Stimulated activated CD4-positive, alpha-beta T cell treated with anti-CD3 and anti-CD28 coated beads, TNF-alpha, amount 100 ng/mL, for 24 hours (primary cell): ENCODE measurements at places on chromosomes 7 and 10.

GRCh38 chr10:34305189-34305588 lies 509.9 kb downstream of the PARD3 start:
- DNase-seq: no peak

- no peak for DNase-seq
Observed at GRCh38 chr7:95700917-95701316, 71.4 kb upstream of the DYNC1I1 start.

DNA sequence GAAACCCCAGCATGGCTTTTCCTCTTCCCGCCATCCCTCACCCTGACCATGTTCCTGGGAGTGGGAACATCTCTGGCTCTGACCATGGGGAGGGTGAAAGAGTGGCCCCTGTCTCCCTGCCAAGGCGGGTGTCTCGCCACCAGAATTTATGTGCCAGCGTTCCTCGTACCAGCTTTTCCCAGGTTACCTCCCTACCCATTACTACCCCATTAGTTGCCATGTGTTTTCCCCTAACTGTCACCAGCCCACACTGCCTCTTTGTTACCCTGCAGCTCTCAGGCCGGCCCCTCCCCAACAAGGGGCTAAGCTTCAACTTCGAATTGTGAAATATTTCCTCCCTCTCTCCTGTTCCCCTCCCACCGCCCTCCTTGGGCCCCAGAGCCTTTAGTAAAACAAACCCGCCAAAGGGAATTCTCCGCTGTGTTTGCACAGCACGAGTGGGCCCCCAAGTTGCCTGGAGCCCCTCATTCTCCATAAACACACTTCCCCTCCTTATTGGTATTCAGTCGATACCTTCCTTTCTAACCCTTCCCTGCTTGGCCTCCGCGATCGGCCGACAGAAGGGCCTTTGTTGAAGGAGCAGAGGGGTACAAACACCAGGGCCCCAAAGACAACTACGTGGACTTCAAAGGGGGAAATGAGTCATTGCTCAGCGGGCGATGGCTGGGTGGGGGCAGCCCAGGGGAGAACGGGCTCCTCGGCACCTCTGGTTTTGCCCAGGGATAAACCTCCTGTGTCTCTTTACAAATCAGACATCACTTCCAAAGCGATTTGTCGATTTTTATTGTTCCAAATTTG lies 45.5 kb downstream of the SLIT1 start:
- DNase-seq: no peak

GRCh38 chr7:84274029-84274638 lies 79.5 kb upstream of the SEMA3A start:
- DNase-seq: no peak

GRCh38 chr10:86225103-86225782 lies 141.4 kb downstream of the GRID1 start:
- DNase-seq: no peak

- DNase-seq: no peak
Observed at GRCh38 chr10:121596689-121597503, 1.3 kb downstream of the FGFR2 start.

GRCh38 chr10:130341356-130341755 lies 205.2 kb downstream of the GLRX3 start:
- no peak for DNase-seq

- no peak for DNase-seq
Observed at GRCh38 chr7:74217455-74218342, 7.9 kb downstream of the LAT2 start.

DNA sequence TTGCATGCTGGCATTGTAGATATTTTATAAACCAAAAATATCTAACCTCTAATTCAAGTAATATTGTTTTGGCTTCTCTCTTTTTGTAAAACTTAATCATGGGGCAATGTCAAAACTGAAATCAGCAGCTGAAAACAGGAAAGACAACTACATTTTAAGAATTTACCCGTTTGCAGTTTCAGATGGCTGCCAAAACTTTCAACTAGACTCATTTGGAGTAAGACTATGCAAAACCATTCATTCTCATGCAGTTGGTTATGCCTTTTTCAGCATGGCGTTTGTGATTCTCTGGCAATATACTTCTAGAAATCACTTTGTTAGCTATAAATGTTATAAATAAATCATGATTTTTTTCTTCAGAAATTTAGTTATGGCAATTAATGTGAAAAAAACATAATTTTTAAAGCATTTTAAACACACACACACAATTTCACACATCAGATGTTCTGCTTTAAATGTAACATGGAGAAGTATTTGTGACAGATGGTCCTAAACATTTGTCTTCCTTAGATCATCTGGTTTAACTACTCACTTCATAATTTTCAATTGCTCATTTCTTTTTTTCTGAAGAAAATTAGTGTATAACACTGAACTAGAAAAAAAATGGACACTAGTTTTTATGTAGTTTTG lies 116.4 kb downstream of the ITGB8 start:
- DNase-seq: no peak

GRCh38 chr10:124962421-124962820 lies 20.5 kb downstream of the ZRANB1 start:
- DNase-seq: no peak

DNA sequence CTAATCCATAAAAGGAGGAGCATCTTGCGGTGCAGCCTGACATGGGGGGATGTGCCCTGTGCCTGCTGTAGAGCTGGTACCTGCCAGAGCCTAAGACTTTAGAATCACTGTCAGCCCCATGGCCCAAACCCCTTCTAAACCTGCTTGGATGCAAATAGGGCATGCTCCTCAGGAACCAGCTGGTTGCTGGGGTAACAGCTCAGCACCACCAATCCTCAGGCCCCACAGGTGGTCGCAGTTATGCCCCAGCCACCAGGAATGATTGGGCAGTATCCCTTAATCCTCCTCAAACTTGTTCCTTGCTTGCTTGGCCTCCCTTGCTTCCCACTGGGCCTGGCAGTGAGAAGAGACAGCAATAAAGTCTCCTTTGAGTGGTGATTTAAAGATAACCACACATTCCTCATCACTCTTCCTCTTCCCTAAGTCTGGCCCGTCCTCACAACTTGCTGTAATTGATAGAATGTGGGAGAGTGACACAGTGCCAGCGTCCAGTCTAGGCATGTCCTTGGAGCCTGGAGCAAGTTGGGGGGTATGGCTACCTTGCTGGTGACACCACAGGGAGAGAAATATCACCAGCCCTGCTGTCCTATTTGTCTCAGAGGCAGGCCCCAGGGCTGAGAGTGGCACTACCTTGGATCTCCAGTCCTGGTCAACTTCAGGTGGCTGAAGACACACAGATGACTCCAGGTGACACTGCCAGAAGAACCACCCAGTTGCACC lies 43.0 kb downstream of the VSTM4 start:
- no peak for DNase-seq

DNA sequence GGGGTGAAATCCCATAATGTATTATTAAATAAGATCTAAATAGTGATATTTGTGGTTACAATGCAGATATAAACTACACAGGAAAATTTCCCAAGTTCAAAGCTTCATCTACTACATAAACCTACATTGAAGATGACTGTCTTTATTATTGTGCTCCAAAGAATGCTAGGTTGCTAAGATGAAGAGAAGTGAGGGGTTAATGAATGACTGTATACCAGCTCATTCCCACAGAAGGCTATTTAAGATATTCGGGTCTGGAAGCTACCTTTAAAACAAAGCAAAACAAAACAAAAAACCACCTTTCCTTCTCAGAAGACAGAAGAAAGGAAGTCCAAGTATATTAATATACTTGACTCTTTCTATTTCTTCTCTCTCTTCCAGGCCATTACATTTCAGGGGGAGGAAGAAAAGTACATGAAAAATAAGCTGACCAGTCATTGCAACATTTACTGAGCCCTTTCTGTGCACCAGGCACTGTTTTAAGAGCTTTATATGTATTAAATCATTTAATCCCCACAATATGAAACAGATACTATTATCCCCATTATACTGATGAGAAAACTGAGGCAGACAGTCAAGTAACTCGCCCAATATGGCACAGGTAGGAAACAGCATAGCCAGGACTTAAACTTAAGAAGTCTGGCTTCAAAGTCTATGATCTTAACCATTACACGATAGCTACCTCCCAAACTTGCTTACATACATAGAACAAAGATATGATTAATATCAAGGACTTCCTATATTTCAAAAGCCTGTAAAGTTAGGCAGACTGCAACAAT lies 48.1 kb downstream of the TNPO3 start:
- no peak for DNase-seq

DNA sequence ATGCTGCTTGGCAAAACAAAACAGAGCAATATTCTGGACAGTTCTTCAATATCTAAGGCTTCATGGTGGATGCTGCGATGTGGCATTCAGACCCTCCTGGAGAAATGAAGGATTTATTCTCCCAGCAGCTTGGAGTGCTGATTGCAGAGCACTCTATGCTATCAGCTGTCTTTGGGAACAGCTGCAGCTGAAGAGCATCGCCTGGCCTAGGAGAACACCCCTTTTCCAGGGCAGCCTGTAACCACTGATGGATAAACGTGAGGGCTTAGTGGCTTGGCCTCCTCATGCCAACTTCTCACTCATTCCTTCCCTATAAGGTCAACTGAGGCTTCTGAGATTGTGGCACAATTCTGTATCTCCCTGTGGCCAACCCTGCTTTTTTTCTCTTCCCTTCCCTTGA lies 638.1 kb upstream of the CNTNAP2 start:
- no peak for DNase-seq

- DNase-seq: no peak
Observed at GRCh38 chr10:13813550-13813949, 226.8 kb downstream of the PRPF18 start.

- DNase-seq: no peak
Observed at GRCh38 chr10:132444877-132445351, 47.9 kb downstream of the PWWP2B start.

- peak; percentile 34 for DNase-seq
Observed at GRCh38 chr7:33040803-33041516, 21.6 kb downstream of the NT5C3A start.

DNA sequence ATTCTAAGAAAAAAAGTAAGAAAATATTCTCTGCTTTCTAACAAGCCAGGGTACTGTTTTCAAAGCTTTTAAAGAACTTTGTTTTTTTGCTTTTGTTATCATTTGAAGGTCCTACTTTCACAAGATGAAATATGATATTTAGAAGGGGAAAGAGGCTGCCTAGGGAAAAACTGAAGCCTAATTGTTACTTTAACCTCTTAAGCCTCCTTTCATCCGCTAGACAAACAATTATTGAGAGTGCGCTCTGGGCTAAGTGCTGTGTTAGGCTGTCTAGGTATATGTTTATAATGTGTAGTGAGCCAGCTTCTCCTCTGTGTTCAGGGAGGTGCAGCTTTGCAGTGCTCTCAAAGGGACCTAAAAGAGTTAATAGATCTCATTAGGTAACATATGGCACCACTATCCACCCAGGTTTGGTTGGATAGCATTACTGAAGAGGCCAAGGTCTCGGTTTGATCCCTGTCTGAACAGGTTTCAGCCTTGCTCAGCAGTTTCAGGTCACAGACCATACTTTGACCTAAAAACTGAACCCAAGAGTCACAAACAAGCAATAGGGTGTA lies 17.9 kb downstream of the PDK4 start:
- DNase-seq: no peak

GRCh38 chr10:121541450-121542120 lies 56.7 kb downstream of the FGFR2 start:
- DNase-seq: no peak

DNA sequence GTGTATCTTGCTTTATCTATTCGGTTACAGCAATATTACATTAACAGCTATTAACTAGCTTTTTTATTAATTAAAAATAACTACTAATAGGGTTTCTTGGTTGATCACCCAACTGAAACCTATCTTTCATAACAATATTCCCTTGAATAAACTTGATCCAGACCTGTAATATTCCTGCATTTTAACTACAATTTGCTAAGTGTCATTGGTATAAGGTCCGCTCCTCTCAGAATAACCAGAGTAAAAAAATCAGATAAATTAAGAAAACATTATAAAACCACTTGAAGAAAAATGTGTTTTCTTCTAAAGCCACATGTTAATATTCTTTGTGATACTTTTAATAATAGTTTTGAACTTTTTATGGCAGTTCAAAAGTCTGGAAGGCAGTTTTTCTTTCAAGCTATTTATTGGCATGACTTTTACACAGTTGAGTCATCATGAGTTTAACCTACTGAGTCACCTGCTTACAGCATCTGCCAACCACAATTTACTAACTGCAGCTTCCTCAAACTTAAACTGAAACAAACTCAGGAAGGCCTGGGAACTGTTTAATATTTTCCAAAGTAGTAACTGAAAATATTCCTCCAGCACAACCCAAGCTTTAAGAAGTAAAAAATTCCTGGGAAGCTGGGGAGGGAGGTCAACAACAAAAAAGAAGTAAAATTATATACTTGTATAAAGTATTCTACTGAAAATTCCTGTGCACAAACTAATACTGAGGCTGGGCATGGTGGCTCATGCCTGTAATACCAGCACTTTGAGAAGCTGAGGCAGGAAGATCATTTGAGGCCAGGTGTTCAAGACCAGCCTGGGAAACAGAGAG lies 103.2 kb downstream of the NRBF2 start:
- DNase-seq: no peak

GRCh38 chr10:119461923-119462322 lies 80.6 kb downstream of the RGS10 start:
- DNase-seq: no peak

GRCh38 chr10:124821520-124821919 lies 19.9 kb downstream of the ABRAXAS2 start:
- no peak for DNase-seq

DNA sequence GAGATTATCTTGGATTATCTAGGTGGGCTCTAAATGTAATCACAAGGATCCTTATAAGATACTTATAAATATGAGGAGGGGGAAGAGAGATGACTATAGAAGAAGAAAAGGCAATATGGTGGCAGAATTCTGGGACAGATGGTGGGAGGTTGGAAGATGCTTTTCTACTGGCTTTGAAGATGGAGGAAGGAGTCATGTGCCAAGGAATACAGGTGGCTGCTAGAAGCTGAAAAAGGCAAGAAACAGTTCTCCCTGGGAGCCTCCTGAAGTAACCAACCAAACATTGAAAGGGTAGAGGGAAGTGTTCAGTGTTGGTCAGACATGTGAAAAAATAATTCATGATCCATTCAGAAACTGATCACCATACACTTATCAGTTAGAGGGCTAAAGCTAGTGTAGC lies 213.3 kb downstream of the WDR11 start:
- no peak for DNase-seq

- DNase-seq: no peak
Observed at GRCh38 chr10:100743626-100744135, 1.7 kb upstream of the PAX2 start.

DNA sequence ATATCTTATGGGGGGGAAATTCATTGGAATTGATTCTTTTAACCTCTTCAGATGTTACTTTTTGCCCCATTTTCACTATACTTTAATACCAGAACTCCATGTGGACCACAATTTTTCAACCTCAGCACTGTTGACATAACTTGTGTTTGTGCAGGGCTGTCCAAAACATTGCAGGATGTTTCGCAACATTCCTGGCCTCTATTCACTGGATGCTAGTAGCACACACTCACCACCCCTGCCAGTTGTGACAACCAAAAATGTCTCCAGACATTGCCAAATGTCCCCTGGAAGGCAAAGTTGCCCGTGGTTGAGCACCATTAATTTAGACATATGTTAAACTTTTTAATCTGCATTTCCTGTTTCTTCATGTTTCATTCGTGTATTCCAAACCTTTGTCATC lies 234.7 kb downstream of the GFRA1 start:
- no peak for DNase-seq
